ENCODE measurements at places on chromosomes 11 and 22.

DNA sequence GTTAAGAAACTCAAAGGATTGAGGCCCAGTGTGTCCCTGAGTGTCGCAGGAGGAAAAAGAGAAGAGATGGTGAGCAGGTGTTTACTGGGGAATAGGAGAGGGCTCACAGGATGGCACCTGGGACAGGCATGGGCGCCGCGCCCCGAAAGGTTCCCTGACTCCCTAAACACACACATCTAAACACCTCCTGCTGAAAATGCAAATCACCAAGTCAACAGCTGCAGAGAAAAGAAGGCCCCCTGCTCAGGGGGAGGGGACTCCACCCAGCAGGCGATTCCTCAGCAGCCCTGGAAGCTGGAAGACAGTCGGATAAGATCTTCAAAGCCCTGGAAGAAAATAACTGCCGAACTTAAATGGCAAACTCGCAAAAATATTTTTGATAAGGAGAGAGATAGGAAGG is 377.2 kb downstream of the BRD1 start:
- no peak for DNase-seq

- DNase-seq: no peak
Measured at GRCh38 chr11:107564877-107565218, 687 bp downstream of the ALKBH8 start.

GRCh38 chr11:87432022-87432421 is 394.3 kb downstream of the TMEM135 start:
- DNase-seq: no peak

- no peak for DNase-seq
Measured at GRCh38 chr11:70020336-70021214, 57.5 kb upstream of the ANO1 start.

GRCh38 chr11:11146830-11147229 is 206.2 kb downstream of the CSNK2A3 start:
- DNase-seq: no peak

- DNase-seq: peak; percentile 25
Measured at GRCh38 chr11:75261902-75262361, 21.4 kb downstream of the TPBGL start.

DNA sequence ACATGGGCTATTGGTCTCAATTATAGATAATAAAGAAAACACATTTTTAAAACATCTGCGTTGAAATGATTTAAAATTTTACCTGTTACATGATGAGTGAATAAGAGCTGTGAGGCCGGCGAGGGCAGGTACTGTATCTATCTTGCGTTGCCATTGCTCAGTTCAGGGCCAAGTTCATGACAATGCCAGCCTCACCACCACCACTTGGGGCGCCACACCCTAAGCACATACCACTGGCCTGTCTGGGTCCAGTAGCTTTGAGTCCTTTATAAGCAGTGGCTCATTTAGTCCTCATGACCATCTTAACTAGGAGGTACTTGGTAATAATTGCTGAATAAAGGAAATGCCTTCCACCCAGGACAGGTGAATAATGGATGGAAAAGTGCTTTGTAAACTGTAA is 14.5 kb upstream of the MB start:
- peak; percentile 41 for DNase-seq

DNA sequence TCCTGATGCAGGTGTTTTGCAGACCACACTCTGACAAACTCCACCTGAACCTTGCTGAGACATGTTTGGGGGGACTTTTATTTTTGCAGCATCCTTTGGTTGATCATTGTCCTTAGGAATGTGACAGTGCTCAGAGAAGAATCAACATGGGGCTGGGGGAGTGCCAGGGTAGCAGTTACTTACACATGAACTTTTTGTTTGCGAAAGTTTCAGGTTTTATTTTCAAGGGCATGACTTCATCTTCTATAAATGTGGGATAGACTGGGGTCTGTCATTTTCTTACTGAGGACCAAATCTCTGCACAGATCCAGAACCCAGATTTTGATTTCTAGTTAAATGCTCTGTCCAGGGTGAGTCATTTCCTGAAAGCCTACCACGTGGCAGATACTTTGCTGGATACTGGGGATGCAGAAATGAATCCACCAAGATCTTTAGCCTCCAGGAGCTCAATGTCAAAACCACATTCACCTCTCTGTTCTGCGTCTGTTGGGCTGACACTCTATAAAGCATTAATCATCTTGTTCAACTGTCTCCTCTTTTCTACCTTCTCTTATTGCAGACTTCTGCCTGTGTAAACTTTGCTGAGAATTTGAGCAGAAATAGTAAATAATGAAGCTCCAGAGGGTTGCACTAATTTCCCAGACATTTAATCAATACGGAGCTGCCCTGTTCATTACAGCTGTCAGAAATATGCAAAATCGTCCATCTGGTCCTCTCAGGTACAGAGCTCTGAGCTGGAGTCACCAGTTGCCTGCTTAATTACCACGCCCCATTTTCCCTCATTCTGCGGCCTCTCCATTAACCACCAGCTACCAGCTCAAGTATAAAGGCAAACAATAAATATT is 387.9 kb downstream of the MIAT start:
- no peak for DNase-seq

- DNase-seq: no peak
Measured at GRCh38 chr11:94574193-94574961, 7.2 kb downstream of the PIWIL4 start.

DNA sequence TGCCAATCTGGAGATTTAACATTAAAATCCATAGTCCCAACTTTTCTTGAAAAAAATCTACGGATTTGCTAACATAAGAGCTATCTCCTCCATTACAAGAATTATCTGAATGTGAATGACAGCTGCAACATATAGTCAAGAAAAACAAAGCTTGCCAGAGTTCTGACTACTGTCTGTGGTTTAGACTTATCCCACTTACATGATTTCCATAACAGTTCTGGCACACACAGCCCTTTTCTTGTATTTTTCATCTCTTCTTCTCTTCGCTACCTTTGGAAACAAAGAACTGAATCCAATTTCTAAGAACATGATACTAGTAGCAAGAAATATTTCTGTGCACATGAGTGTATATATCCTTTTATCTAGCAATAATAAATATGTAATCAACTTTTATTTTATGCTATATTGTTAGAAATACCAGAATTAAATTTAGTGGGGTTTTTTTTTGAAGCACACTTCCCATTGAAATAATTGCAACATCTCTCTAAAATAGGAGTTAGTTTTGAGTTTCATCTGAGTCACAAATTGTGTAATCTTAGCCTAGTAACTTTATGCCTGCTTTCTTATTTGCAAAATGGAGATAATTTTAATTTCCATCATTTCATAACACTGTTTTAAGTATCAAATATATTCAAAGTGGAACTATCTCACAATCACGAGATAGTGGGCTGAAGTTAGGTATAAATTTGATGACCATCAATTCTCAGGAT is 1217.6 kb downstream of the JRKL start:
- no peak for DNase-seq

DNA sequence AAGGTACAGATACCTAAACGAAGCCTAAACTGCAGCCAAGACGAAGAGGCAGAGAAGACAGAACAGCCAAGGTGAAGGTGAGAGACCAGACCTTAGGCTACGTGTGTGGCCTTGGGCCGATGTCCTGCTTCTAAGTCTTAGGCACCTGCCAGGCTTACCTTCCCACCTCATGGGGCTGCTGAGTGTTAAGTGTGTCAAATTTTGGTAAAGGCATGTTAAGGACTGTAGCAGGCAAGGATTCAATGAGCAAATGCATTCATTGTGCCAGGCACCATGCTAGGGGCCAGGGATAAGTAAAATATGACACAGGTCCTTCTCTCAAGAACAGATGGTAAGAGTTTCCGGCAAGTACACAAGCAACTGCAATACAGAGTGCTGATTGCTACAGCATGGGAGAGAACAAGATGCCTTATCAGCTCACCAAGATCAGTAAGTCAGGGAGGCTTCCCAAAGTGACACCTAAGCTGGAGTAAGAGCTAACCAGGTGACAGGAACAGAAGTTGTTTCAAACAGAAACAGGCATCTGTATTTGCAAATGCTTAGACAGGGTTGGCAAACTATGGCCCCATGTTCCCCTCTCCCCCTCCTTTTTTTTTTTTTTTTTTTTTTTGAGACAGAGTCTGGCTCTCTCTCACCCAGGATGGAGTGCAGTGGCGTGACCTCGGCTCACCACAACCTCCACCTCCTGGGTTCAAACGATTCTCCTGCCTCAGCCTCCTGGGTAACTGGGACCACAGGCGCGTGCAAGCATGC is 46.7 kb downstream of the CLTCL1 start:
- no peak for DNase-seq

DNA sequence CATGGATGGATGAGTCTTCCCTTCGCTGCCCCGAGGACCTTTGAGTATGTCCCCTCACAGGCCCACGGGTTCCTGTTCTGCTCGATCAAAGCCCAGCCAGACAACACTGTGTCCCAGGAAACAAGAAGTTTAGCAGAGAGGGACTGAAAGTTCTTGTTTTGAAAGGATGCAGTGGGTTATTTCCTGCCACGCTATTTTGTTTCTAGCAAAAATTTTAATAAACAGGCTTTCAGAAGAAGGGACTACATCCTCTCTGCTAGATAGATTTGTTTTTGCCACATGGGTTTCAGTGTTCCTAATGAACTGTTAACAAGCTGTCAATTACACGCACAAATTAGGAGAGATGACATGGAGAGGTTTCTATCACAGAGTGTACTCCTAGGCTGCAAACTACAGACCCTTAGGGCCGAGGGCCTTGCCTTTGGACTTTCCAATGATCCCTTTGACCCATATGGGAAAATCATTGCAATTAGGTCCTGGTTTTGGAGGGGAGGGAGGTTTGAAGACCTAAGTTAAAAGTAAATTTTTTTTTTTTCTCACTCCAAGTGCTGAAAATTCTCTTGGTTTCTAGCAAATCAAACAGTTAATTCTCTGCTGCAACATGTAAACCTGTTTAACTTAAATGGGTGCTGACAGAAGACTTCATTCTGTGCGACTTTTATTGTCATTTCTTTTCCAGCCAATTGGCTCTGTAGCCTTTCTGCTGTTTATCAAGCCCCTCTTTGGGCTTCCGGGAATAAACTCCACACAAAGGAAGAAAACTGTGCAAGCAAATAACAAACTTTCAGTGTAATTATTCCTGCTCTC is 81.4 kb downstream of the RCN1 start:
- DNase-seq: no peak

Measured in activated naive CD8-positive, alpha-beta T cell treated with anti-CD3 and anti-CD28 coated beads, Interleukin-2, amount 10 ng/mL, durations not matched to agents 7 days and 5 days (primary cell).